Keratinocyte (primary cell): ENCODE measurements at places on chromosomes 13 and 19.
A peak's percentile ranks its signal among the peaks of the same experiment; 100 is the strongest.

GRCh38 chr13:47310401-47310800 lies 413.5 kb upstream of the HTR2A start:
- no peak for DNase-seq

DNA sequence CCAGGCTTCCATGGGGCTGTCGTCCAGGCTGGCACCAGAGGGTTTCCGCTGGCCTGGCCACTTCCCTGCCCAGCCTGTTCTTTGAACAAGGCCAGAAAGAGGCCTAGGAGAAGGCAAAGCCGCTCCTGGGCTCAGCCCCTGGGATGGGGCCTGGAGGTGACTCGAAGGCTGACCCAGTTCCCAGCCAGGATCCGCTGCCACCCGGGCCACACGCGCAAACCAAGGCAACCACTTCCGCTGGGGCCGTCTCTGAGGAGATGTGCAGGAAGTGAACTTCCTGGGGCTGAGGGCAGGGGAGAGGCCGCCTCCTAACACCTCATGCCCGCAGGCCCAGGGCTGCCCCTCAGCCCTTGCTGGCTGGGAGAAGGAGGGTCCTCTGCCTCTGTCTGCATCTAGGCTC lies 15.2 kb downstream of the PLEKHF1 start:
- DNase-seq = no peak

DNA sequence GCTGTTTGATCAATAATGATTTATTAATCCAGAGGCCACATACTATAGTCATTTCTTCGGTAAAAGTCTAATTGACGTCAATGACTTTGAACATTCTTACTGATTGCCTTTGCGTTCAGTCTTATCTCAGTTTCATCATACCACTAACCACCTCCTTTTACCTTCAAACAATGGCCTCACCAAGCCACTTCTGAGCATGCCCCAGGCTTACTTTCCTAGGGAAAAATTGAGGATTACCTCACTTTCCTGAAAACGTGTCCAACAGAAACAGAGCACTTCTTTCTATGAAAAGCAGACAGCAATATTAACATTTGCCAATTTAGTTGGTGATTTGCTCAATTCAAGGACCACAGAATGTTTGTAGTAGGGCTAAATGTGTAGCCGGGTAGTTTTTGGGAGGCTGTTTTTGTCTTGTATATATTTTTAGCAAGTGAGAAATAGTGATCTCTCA lies 157.6 kb downstream of the KLF5 start:
- no peak for DNase-seq

GRCh38 chr19:16247353-16248182 lies 49.9 kb downstream of the AP1M1 start:
- DNase-seq = no peak

DNA sequence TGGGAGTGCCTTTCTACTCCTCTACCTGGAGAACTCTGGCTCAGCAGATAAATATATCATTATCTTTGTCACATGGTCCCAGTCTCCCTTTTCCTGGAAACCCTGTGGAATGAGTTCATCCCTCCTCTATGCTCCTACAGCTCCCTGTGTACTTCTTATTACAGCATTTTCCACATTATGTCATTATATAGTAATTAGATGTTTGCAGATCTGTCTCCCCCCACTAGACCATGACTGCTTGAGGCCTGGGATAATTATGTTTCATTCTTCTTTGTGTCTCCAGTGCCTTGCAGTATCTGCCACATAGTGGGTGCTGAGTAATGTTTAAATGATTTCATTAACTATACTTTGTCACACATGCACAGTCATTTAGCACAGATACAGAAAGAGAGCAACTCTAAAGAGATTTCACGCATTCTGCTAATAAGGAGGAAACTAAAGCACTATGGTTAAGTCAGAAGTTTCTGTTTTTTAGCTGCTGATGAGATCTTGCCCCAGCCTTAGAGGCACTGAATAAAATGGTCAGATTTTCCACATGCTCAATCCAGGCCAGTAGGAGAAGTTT lies 66.1 kb upstream of the DIAPH3 start:
- no peak for DNase-seq

DNA sequence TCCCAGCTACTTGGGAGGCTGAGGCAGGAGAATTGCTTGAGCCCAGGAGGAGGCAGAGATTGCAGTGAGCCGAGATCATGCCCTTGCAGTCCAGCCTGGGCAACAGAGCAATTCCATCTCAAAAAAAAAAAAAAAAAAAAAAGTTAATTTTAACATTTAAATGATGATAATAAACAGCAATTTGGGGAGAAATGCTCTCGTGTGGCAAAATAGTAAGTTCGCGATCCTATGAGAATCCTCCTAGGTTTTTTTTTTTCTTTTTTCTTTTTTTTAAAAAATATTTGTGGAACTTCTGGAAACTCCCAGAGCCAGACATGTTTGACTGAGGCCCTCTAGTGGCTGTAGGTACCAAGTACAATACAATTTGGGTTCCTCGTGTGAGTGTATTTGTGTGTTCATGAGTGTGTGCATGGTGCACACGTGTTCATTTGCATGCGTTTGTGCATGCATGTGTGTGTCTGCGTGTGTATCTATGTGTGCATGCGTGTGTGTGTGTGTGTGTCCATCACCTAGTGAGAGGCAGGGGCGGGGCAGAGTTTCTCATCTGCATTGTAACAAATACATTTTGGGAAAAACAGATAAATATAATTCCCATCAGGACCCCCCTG lies 31.2 kb downstream of the TMPRSS9 start:
- DNase-seq = peak; percentile 17

GRCh38 chr19:17404621-17405249 lies 695 bp downstream of the BST2 start:
- DNase-seq = no peak

- DNase-seq = no peak
Observed at GRCh38 chr13:95926231-95926630, 127.0 kb downstream of the UGGT2 start.

- no peak for DNase-seq
Observed at GRCh38 chr19:58356766-58357480, 3.6 kb upstream of the A1BG start.

- DNase-seq = no peak
Observed at GRCh38 chr13:46749951-46750350, 47.0 kb downstream of the ESD start.

DNA sequence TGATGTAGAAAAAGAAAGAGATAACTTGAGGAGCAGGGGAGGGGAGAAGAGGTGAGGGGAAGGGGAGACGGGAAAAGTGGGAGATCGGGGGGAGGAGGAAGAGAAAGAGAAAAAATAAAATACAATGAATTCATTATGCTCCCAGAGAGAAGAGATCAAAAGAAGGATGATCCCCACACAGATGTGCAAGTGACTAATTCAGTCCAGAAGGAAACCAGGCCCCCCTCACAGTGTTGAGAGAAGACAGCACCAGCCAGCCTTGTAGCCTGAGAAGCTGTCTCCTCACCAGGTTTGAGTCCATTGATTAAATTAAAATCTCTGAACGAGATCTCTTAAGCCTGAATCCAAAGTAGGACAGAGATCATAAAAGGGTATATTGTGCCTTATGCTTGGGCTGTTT lies 333.7 kb upstream of the NBEA start:
- no peak for DNase-seq

DNA sequence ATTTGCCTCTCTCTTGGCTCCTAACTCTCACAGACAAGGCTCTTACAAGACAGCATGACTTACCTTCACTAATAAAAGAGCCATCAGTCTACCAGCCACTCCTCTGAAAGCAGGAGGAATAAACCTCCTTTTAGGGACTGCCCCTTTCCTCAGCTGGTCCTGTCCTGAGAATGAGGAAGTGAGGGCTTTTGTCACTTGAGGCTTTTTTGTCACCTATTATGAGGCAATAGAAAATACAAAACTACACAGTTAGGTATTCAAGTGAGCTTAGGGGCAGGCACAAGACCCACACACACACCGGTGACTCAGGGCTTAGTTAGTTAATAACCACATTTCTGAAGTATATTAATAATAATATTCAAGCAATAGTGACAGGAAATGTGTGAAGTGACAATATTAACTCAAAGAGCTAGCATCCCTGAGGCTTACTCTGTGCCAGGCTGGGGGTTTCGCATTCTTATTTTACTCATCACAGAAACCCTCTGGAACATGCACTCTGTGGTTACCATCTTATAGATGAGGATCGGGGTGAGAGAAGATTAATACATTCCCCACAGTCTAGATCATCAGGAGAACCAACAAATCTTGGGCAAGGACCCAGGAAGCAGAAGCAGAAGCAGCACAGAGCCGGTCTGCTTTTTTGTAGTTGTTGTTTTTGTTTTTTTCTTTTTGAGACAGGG lies 379.9 kb downstream of the LIG4 start:
- no peak for DNase-seq

- no peak for DNase-seq
Observed at GRCh38 chr19:29812080-29812880, 489 bp downstream of the CCNE1 start.

DNA sequence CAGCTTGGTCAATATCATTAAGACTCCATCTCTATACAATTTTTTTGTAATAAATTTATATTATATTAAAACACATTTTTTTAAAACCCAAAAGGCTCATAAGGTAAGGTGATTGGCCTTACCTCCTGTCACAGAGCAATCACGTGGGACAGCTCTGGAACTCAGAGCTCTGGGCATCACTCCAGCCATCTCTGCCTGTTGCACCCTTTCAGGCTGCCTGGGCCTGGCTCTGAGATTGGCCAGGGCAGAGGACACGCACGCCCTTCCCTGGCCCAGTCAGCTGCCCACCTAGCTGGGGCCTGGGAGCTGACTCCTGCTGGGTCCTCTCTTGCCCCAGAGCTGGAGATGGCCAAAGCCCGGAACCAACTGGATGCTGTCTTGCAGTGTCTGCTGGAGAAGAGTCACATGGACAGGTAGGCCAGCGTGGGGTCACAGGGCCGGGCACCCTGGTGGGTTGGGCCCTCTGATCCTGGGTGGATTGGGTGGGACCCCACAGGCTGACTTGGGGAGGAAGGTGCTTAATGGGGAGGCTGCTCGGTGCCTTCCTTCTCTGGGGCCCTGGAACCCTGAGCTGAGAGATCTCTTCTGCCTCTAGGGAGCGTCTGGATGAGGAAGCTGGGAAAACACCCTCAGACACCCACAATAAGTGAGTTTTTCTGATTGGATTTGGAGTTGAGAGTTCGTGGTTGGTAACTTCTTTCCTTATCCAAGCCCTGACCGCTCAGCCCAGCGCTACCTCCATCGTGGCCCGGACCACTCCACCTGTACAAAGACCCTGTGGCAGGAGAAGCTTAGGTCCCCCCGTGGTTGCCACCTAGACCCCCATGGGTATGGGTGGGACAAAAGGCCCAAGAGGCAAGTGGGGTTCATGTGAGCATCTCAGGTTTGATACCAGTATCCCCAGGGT lies 3.7 kb downstream of the LIN37 start:
- no peak for DNase-seq

- no peak for DNase-seq
Observed at GRCh38 chr19:4977299-4978174, 8.6 kb downstream of the KDM4B start.

DNA sequence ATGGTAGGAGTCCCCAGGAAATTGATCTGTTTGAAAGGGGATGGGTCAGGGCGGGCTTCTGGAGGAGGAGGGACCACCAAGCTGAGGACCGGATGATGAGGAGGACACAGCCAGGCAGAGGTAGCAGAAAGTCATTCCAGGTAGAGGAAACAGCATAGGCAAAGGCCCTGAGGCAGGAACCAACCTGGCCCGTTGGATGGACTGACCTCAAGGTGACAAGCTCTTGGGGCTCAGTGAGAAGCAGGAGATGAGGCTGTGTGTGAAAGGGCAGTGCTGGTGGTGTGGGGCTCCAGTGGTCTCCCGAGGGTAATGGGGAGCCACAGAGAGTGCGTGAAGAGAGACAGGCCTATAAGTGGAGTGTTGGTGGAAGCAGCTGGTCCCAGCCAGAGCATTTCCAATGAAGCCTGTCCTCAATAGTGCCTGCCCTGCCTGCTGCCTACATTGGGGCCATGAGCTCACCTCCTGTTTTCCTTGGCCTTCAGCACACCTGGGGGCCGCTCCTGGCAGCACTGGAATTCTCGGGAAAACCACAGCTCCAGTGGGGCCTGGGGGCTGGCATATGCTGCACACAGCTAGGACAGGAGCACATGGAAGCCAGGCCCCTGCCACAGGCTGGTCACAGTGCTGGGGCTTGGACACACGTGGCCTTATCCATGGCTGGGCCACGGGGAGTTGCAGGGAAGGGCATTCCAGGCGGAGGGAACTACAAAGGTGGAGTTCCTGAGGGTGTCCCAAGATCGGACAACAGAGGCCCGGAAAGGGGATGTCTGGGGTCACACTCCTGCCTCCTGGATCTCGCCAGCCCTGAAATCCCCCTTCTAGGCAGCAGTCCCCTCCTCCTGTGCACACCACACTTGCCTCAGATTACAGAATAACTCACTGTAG lies 2.3 kb upstream of the COMP start:
- DNase-seq = no peak

- no peak for DNase-seq
Observed at GRCh38 chr13:75587679-75588078, 38.1 kb downstream of the UCHL3 start.

DNA sequence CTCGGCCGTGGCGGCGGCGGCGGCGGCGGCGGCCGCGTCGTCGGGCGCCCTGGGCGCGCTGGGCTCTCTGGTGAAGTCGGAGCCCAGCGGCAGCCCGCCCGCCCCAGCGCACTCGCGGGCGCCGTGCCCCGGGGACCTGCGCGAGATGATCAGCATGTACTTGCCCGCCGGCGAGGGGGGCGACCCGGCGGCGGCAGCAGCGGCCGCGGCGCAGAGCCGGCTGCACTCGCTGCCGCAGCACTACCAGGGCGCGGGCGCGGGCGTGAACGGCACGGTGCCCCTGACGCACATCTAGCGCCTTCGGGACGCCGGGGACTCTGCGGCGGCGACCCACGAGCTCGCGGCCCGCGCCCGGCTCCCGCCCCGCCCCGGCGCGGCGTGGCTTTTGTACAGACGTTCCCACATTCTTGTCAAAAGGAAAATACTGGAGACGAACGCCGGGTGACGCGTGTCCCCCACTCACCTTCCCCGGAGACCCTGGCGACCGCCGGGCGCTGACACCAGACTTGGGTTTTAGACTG lies 1.7 kb downstream of the SOX1 start:
- no peak for DNase-seq

GRCh38 chr19:35205733-35206323 lies 22.7 kb downstream of the FAM187B start:
- no peak for DNase-seq

DNA sequence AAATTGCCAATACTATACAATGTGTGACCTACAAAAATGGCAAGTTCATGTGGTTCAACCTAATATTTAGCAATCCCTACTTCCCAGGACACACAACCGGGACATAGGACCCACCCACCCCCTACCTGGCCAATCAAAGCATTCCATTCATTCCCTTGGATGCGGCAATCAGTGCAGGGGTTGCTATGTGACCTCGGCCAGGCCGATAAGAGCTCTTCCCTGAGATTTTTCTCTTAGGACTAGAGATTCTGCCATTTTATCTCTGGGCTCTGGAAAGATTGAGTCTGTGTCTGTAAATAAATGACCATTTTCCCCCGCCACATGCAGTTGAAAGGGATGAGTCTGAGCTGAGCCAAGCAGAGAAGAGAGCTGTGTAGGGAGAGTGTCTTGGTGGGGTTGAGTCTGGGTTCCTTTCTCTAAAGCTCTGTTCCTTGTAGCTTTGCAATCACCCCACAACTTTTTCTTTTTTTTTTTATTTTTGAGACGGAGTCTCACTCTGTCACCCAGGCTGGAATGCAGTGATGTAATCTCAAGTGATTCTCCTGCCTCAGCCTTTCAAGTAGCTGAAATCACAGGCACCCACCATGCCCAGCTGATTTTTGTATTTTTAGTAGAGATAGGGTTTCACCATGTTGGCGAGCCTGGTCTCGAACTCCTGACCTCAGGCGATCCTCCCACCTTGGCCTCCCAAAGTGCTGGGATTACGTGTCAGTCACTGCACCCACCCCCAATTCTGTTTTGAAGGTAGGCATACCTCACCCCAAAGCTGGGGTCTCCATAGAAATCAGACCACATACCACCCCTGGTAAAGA lies 7.4 kb downstream of the IFNL1 start:
- no peak for DNase-seq
